CD4-positive, alpha-beta T cell (primary cell): ENCODE measurements at places on chromosomes 3 and 15. TPM values are rescaled to one million over a fixed set of nuclear protein-coding genes. Genes with fewer than 3 reads are reported as not detected.

DNA sequence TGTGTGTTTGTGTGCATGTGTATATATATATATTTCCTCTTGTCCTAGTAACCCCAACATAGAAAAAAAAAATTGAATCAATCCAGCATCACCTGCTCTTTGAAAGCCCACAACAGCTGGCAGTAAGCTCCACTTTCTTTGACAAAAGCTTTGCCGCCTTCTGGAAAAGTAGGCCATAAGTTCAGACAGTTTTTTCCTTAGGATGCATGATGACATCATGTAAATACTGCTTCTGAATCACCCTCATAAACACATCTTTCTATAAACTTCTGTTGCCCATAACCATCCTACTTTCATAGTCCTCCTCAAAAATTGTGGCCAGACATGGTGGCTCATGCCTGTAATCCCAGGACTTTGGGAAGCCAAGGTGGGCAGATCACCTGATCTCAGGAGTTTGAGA, 67.4 kb downstream of the CSNK1G1 start:
- no peaks in the 10 kb centered on the region for H3K36me3 ChIP-seq
- H3K27ac ChIP-seq = no peak overlapping the region
- no peak overlapping the region for H3K4me3 ChIP-seq
- DNase-seq = no peak

EXD1 gene
- not detected for total RNA-seq

DNA sequence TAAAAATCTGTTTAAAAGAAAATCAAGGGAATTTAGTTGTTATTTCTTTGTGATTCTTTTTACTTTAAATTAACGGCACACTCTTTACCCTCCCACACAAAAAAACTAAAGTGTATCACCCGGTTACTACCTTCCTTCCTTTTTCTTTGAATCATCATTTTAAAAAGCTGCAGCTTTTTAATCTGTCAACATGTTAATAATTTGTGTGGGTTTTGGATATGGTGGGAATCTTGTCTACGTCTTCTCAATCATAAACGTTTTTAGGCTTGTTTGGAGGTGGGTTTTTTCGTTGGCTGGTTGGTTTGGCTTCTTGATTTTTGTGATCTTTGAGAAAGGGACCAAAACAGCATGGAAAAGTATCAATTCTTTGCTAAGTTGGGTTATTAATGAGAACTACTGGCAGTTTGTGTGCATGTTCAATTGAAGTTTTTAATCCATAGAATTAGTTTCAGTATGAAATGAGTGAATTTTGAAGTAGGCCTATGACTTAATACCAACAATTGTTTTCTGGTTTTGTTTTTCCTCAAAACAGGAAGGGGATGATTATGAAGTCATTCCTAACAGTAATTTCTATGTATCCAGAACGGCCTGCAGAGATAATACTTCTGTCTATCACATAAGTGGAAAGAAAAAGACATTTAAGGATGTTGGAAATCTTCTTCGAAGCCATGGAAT, 4.5 kb downstream of the SMC4 start:
- peaks cover 4% of the 10 kb centered on the region for H3K27me3 ChIP-seq
- DNase-seq = no peak
- H3K36me3 ChIP-seq = no peaks in the 10 kb centered on the region

DNA sequence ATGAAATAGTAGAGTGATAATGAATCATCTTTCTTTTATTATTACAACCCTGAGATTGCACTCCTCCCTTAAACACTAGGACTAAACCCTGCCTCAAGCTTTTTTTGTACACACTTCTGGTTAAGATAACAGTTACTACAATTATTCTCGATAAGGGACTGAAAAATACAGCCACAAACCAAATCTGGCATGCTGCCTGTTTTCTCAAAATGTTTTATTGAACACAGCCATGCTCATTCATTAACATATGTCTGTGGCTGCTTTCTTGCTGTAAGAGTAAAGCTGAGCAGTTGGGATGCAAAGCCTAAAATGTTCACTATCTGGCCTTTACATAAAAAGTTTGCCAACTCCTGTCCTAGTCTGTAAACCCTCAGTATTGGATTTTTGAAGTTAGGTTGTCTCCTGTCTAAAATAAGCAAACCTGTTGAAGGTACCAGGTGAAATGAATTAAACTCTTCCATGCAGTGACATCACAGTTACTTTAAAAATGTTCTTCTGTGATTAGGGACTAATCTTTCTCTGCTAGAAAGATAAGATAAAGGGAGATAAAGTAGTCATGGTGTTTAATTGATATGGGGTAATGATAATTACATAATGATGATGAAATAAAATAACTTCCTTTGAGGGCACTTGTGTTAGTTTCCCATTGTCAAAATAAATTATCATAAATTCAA, 218.2 kb downstream of the STXBP5L start:
- no peaks in the 10 kb centered on the region for H3K27me3 ChIP-seq
- no peak overlapping the region for H3K4me3 ChIP-seq
- H3K4me1 ChIP-seq = no peaks in the 10 kb centered on the region
- no peaks in the 10 kb centered on the region for H3K36me3 ChIP-seq

DNA sequence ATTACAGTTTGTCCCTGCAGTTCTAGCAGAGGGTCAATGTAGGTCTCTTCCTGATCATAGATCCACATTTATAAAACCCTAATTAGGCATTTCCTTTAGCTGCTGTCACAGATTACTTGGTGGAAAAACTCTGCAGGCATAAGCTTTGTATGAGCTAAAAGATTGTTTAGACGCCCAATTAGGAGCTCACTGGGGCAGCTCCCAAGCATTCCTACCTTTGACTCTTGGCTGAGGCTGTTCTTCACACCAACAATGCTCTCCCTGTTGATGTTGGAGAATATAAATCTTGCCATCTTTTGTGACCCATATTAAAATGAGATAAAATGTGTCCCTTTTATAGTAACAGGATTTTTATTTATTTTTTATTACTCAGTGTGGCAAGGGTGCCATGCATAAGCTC, 148.3 kb upstream of the TRIM42 start:
- H3K4me1 ChIP-seq = no peaks in the 10 kb centered on the region
- no peaks in the 10 kb centered on the region for H3K36me3 ChIP-seq
- DNase-seq = no peak
- H3K27ac ChIP-seq = no peak overlapping the region
- no peaks in the 10 kb centered on the region for H3K27me3 ChIP-seq

NANOGP8 gene
- not detected for total RNA-seq

ABHD14A gene
- 9.5 TPM for total RNA-seq

DNA sequence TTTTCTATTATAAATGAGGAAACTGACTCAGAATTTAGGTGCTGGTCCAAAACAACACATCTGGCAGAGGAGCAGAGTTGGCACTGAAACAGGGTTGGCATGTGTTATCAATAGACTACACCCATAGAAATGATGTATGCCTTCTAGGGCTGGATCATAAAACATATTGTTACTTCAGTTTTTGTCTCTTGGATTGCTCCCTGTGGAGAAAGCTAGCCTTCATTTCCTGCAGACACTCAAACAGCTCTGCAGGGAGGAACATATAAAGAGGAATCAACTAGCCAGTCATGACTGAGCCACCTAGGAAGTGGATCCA, 507 bp upstream of the MRPL3 start:
- H3K36me3 ChIP-seq = peaks cover 16% of the 10 kb centered on the region
- peak overlapping the region; percentile 66 for H3K27ac ChIP-seq
- H3K27me3 ChIP-seq = no peaks in the 10 kb centered on the region
- H3K4me3 ChIP-seq = peak overlapping the region; percentile 71
- H3K4me1 ChIP-seq = peaks cover 16% of the 10 kb centered on the region

- peaks cover 6% of the 10 kb centered on the region for H3K27me3 ChIP-seq
- H3K36me3 ChIP-seq = no peaks in the 10 kb centered on the region
- no peak for DNase-seq
These were observed 85.3 kb downstream of the PCSK6 start for GRCh38 chr15:101404245-101404644.

GRCh38 chr3:99648101-99648500, 9.7 kb downstream of the COL8A1 start:
- no peaks in the 10 kb centered on the region for H3K27me3 ChIP-seq
- no peaks in the 10 kb centered on the region for H3K36me3 ChIP-seq
- no peak overlapping the region for H3K4me3 ChIP-seq
- no peak overlapping the region for H3K27ac ChIP-seq

DUOXA2 gene
- total RNA-seq = not detected

KNG1 gene
- not detected for total RNA-seq

DNA sequence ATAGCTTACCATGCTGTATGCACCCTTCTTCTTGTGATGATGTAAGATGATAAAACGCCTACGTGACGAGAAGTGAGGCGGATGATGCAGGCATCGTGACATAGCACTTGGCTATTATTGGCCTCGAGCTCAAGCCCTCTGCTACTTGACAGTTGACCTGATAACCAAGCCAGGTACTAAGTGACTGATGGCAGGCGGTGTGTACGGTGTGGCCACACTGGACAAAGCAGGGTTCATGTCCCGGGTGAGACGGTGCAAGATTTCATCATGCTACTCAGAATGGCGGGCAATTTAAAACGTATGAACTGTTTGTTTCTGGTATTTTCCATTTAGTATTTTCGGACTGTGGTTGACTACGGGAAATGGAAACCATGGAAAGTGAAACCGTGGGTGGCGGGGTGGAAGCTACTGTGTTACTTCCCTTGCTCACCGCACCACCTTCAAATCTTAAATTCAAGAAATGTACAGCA, 57.7 kb downstream of the SLC12A8 start:
- peaks cover 8% of the 10 kb centered on the region for H3K4me1 ChIP-seq
- H3K36me3 ChIP-seq = no peaks in the 10 kb centered on the region
- H3K4me3 ChIP-seq = peak overlapping the region; percentile 35
- H3K27ac ChIP-seq = no peak overlapping the region
- peak; percentile 52 for DNase-seq

- H3K27me3 ChIP-seq = no peaks in the 10 kb centered on the region
- DNase-seq = no peak
- H3K27ac ChIP-seq = no peak overlapping the region
- H3K4me3 ChIP-seq = no peak overlapping the region
- H3K36me3 ChIP-seq = no peaks in the 10 kb centered on the region
These were observed 2.1 kb downstream of the ACOX2 start for GRCh38 chr3:58534592-58535494.

DNA sequence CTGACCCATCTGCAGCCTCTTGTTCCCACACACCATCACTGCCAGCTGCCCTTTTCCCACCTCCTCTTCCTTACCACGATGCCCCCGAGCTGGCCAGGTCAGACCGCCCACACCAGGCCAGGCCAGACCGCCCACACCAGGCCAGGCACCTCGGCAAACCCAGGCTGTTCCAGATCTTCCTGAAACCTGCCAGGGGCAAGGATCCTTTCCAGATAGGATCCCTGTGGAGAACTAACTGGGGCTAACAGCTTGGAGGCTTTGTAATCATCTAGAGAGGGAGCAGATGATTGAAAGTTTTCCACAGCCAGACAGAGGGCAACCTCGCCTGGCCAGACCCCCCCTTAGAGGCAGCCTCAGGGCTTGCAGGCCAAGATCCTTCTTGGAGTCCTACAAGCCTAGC, 287.3 kb upstream of the TLE3 start:
- no peak overlapping the region for H3K4me3 ChIP-seq
- H3K27me3 ChIP-seq = no peaks in the 10 kb centered on the region
- H3K36me3 ChIP-seq = no peaks in the 10 kb centered on the region
- H3K4me1 ChIP-seq = no peaks in the 10 kb centered on the region
- H3K27ac ChIP-seq = no peak overlapping the region
- no peak for DNase-seq
